ENCODE measurements at places on chromosomes 5 and 9. TPM values are rescaled to one million over a fixed set of nuclear protein-coding genes. Genes with fewer than 3 reads are reported as not detected.

GRCh38 chr5:181243018-181243563 is 615 bp downstream of the RACK1 start:
- DNase-seq, result no peak

- DNase-seq, result no peak
Observed at GRCh38 chr5:21173036-21173435, 1185.0 kb upstream of the CDH18 start.

- no peak for DNase-seq
Observed at GRCh38 chr5:37121465-37121864, 127.7 kb downstream of the CPLANE1 start.

- DNase-seq, result peak; percentile 40
Observed at GRCh38 chr5:36569491-36569890, 36.9 kb upstream of the SLC1A3 start.

GRCh38 chr5:122310889-122311288 is 1.1 kb upstream of the SNCAIP start:
- DNase-seq, result no peak

- DNase-seq, result no peak
Observed at GRCh38 chr5:119439140-119439631, 13.1 kb upstream of the HSD17B4 start.

- DNase-seq, result no peak
Observed at GRCh38 chr5:41834506-41834905, 35.7 kb downstream of the OXCT1 start.

The LCN1 gene
- not detected for total RNA-seq

The MEF2C gene
- total RNA-seq, result 25.5 TPM

The ANKRD18B gene
- total RNA-seq, result not detected

The COL23A1 gene
- total RNA-seq, result 20.4 TPM

The ARID3C gene
- total RNA-seq, result 0.66 TPM
